ENCODE measurements at places on chromosomes 11 and 22.

DNA sequence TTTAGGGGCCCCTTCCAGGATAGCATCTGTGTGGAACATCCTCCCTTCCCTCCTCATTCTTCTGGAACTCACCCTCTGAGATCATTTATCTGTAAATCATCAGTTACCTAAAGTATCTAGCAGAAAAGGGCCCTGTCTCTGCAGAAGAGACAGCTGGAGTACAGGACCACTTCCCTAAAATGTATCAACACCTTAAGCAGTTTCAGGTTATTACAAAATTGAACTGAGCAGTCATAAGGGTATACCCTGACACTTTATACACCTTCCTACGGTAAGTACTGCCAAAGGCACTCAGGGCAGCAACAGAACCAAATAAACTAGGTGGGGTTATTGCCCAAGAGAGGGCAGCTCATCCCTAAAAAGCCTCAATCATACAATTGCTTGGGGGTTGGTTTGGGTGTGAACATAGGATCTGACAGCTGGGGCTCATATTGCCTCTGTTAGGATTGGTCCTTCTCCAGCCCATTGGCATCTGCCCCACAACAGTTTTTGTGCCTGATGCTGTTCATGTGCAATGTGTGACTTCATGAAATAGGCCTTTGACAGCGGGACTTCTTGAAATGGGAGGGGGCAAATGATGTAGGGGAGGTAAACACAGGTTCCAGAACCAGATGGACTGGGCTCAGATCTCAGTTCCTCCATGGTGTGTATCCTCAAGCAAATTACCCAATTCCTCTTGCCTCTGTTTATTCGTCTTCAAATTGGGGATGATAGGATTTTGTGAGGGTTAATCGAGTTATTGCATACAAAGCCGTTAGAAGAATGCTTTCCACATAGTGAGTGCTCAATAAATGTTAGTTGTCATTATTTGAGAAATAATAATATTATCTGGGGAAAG is 2.9 kb downstream of the POU2AF3 start:
- no peak for DNase-seq

GRCh38 chr22:31866918-31867317 is 77.4 kb upstream of the YWHAH start:
- DNase-seq: no peak

GRCh38 chr22:36595154-36595553 is 66.2 kb upstream of the EIF3D start:
- no peak for DNase-seq

DNA sequence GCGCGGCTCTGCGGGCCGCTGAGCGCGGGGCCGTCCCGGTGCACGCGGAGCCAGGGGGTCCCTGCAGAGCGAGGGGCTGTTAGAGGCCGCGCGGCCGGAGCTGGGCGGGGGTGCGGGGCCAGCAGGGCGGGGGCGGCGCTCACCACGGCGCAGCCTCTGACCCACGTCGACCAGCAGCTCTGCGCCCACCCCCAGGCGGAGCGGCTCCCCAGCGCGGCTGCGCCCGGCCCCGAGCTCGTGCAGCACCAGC is 385 bp upstream of the SCO2 start:
- DNase-seq: no peak

DNA sequence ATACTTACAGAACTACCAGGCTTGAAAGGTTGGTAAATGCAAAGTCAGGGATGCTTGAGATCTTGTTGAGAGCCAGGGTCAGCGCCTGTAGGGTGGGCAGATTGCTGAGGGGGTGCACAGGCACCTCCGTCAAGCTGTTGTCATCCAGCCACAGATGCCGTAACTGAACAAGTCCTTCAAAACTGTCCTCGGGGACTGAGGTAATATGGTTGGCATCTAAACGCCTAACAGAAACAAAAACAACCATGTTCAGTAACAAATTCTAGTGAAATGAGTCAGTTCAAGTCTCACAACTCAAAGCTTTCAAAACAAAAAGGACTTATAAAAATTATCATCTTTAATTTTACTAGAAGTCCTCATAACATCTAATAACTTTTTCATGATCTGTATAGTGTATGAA is 22.2 kb upstream of the CCDC34 start:
- no peak for DNase-seq

- no peak for DNase-seq
Measured at GRCh38 chr11:115144914-115145313, 359.3 kb downstream of the CADM1 start.

GRCh38 chr11:122071709-122072202 is 44.3 kb downstream of the BLID start:
- DNase-seq: no peak

GRCh38 chr11:15499674-15500073 is 385.0 kb downstream of the INSC start:
- no peak for DNase-seq

DNA sequence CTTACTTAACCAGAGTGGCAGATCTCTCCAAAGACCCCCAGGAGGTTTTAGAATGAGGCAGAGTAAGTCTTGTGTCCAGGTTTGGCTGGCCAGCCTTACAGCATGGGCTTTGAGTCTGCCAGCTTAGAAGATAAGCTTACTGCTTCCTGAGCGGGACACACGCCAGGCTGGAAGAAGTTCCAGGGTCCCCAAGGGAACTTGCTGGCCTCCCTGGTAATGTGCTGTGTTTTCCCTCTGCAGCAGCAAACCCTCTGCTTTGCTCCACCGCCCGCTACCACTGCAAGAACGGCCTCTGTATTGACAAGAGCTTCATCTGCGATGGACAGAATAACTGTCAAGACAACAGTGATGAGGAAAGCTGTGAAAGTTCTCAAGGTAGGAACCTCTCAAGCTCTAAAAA is 154.2 kb downstream of the LDLRAD3 start:
- DNase-seq: no peak

DNA sequence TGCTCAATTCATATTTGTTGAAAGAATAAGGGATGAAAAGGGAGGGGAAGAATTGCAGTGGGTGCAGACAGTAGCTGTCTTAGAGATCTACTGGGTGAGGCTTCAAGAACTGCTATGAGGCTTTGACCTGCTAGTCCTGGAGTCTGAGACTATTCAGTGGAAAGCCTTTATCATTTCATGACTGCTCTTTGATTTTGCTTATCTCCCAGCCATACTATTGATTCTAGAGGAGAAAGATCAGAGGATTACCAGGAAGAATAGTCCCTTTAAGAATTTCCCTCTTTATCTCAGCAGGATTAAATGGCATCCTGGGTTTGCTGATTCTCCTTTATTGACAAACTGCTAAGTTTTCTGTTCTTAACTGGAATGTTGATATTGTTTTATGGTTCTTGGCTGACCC is 107.5 kb upstream of the SORL1-AS1 start:
- no peak for DNase-seq

DNA sequence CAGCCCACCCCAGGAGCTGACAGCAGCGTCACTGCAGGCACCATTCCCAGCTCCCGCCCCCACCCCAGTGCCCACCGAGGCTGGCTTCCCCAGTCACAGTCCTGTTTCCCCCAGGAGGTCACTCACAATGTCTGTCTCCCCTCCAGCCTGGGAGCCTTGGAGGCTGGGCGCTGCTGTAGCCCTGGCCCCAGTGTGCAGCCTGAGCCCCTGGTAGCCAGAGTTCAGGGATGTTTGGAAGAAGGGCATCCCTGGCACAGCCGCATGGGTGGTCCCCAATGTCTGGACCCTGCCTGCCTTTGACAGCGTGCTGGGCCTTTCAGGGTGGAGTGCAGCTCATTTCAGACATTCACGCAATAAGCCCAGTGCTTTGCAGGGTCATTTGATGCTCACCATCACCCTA is 4.3 kb downstream of the CAPN5 start:
- DNase-seq: no peak

GRCh38 chr22:49535126-49535525 is 292.5 kb downstream of the BRD1 start:
- DNase-seq: no peak

DNA sequence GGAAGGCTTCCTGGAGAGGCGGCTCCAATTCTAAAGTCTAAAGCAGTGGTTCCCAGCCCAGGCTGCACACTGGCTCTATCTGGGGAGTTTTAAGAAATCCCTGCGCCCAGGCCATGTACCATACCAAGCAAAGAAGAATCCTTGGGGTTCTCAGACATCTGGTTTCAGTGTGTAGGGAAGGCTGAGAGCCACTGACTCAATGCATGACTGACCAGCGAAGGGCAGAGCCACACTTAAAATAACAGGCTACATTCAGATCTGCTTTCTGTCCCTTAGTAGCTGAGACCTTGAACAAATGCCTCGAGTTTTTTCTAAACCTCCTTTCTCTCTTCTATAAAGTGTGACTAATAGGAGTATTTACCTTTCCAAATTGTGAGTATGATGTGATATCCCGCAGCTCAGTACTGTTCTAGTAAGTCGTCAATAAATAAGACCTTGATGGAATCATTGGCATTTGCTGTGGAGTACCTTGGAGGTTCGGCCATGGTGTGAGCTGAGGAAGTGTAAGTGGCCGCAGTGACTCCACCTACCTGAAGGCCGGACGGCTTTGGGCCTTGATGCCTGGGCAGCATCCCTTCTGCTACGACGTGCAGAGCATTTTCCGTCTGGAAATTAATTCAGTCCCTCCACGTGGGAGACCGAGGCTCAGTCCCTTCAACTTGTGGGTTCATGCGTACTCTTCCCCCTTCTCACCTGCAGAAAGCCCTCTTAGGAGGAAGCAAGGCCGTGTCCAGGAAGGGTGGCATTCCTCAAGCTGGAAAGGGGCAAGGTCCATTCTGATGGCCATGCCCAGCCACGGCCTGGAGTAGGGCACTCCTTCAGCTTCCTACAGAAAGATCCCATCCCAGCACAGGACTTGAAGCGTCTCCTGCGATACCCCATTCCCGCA is 25.1 kb downstream of the GLB1L2 start:
- DNase-seq: no peak

GRCh38 chr22:17368554-17369438 is 464 bp upstream of the CECR2 start:
- DNase-seq: no peak

- DNase-seq: no peak
Measured at GRCh38 chr11:19216021-19216420, 14.2 kb upstream of the CSRP3 start.

DNA sequence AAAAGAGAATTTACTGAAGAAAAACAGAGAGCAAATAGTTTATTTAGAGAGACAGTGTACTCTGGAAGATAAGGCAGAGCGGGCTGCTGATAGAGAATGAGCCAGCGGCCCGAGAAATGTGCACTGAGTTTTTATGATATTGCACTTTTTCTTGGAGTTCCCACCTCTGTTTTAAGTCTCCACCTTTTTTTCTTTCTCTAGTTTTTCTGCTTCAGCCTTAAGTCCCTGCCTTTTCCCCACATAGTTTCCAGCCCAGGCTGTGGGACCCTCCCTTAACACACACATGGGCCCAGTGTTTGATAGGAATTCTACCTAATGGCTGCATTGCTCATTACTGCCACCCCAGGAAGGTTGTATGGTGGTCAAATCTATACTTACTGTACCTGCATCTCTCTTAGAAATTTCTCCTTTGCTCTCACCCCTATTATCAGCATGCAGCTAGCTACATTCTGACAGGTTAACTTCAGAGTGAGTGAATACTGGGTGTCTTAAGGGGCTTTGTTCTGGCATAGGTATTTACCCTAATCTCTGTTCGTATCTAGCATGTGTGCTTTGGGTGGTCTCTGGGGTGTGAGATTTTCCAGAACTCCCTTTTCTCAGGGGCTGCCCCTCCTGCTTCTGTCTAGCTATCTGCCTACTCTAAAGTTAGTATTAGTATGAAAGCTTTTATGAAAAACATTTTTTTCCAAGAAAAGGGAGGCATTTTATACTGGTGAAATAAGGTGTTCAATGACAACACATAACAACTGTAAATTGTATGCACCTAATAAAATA is 127.3 kb upstream of the TOP3B start:
- DNase-seq: no peak

DNA sequence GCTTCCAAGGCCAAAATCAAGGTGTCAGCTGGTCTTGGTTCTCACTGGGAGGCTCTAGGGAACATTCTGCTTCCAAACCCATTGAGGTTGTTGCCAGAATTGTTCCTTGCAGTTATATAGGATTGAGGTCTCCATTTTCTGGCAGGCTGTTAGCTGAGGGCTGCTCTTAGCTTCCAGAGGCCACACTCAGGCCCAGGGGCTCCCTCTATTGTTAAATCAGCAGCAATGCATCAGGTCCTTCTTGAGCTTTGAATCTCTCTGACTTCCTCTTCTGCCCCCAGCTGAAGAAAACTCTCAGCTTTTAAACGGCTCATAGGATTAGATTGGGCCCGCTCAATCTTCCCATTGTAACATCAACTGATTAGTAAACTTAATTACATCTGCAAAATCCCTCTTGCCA is 39.3 kb upstream of the BSX start:
- no peak for DNase-seq

GRCh38 chr11:58829786-58830185 is 14.7 kb downstream of the GLYATL2 start:
- DNase-seq: no peak

DNA sequence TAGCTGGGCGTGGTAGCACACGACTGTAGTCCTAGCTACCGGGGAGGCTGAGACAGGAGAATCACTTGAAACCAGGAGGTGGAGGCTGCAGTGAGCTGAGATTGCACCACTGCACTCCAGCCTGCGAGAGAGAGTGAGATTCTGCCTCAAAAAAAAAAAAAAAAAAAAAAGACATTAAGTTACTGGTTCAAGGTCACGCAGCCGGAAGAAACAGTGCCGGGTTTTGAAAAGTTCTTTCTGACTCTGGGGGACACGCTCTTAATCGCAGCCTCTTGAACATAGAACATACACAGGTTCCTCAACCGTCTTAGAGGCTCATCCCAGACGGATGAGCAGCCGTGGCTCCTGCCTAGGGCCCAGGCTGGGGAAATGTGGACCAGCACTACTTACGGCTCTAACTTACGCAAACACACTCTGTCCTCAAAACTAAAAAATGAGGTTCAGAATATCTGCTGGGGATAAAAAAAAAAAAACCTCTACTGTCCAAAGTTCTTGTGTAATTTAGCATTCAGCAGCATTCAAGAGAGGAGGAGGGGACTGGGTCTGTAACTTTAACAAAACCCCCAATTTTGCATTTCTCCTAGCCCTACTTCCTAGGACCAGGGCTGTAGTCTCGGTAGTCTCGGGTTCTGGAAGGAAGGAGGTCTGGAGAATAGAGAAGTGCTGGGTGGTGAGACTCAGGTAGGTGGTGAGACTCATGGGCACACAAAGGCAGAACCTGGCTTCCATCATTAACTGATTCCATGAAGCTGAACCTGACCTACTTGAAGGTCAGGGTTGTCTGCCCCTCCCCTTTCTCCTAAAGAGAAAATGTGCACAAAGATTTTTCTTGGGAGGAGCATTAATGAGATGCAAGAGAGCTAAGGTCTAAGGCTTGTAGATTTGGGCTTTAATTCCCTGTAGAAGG is 6.0 kb downstream of the SPTBN2 start:
- DNase-seq: no peak

DNA sequence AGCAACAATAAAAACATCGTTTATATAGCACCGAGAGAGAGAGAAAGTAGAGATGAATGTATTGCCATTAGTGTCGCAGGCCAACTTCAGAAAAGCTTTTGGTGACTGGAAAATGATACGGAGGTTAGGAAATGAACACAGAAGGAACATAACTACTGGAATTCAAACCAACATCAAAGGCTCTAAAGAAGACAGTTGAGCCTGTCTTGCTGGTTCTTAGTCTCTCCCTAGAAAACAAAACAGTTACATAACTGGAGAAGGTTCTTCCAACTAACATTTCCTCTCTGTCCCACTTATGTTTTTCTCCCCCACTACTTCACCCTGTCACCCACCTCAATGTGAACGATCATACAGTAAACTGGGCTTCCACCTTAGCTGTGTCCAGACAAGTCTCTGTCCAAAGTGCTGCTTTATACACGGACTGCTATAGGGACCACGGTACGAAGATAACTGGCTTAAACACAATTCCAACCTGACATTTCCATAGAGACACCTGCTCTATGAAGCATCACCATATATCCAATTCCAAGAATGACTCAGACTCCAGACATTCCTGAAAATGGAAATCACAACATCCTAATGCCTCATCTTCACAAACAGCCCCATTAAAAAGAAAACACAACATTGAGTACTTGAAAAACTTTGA is 85.2 kb upstream of the ARHGAP32 start:
- no peak for DNase-seq
